ENCODE measurements at places on chromosomes 7 and 10. TPM values are rescaled to one million over a fixed set of nuclear protein-coding genes. Genes with fewer than 3 reads are reported as not detected.

DNA sequence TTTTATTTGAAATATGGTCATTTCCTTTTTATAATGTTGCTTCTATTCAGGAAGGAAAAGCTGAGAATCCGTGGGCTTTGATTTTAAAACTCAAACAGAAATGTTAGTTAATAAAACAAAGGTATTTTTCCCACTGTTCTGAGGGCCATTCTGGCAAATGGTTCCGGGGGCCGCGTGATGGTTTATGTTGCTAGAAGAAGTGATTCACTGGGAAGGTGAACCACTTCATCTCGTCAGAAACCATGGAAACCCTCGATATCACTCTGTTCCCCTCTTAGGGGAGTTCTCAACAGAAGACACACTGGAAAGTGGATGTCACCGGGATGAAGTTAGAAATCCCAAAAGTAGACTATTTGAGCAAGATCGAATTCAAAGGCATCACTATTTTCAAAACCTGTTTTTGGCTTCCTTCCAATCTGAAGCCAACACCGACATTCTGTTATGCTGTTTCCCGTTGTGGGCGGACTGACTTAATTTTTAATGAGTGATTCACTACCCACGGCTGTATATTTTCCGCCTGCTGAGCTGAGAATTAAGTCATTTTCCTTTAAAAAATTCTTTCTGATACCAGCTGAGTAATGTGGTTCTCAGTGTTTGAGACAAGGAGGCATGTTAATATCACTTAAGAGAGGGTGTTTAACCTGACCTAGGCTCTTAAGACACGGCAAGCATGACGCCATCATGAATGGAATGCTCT lies 84.1 kb downstream of the PTPRE start:
- no peak for DNase-seq

DNA sequence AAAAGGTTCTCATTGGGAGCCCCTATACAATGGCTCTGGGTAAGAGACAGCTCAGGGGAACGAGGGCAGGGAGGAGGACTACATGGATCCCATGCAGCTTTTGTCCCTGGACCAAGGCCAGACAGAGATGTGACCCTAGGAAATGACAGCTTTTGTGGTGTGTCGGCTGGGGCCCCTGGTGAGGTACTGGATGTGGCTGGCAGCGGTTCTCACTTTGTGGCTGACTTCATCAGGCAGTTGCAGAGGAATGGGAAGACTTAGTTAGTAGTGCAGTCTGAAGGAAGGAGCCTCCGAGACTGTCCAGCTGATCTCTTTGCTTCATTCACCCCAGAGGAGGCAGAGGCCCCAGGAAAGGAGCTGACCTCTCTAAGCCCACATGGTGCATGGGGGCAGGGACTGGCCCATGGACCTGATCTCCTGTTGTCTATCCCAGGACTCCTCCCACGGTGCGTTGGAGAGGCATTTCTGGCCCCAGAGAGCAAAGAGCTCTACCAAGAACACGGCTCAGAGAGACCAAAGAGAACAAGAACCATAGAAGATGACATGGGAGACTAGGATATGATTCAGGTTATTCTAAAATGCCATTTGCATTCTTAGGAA lies 202.9 kb downstream of the RPS24 start:
- DNase-seq = no peak

DNA sequence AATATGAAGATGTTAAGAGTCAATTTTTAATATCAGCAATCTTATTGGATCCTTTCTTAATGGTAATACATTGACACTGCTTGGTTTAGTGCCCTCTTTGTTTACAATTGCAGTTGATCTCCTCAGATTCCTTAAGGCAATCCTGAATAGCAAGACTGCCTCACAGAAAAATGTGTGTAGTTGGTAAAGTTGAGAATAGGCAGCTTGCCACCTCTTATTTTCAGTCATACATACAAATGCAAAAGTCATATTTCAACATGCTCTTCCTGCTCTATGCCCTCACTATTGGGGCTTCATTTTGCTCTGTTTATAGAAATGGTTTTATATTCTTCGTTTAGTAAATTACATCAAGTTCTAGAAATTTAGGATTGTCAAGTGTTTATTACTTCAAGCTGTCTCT lies 661.1 kb upstream of the ANKRD30A start:
- no peak for DNase-seq

DNA sequence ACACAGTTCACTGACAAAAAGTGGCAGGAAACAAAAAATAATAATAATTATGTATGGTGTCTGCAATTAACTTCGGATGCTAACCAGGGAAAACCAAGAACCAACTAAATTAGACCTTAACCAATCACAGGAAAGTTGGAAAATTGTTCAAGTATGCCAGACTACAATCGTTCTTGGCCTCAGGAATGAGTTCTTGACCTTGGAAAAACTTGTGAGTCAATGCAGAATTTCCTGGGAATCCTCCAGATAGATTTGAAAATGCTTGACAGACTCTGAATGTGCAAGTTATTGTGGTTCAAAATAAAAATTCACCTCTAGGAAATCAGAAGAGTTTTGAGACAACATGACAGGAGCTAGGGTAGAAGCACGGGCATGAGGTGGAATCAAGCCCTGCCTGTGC lies 171.5 kb downstream of the C7orf25 start:
- no peak for DNase-seq

GRCh38 chr7:110922906-110923305 lies 168.0 kb upstream of the LRRN3 start:
- DNase-seq = no peak

DNA sequence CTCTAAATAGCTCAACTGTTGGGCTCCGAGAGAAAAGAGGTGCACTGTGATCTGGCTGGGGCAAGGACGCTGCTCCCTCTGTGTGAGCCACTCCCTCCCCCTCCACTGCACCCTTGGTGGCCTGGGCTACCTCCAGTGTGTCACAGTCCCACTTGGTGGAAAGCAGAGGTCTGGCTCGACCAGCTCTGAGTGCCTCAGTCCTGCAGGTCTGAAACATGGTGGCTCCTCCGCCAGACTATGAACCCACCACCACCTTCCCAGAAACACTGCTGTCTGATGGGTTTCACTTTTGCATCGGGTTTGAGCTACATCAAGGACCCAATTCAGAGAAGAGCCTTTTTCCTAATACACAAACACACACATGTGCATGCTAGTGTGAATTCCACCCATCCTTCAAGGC lies 500.1 kb downstream of the RPS24 start:
- DNase-seq = no peak

DNA sequence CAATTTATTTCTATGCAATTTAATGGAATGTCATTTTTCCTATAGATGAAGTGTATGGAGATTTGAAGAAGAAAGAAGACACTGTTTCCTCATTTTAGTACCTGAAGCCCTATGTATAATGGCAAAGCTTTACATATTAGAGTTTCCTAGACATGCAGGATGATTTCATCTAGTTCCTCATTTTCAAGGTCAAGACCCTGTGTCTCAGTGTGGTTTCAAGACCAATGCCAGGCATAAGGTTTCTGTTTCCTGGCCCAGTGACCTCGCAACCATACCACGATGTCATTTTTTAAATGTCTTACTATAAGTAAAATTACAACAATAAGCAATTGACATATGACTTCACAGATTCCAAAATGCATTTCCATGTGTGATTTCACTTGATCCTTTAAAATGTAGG lies 336.5 kb upstream of the PRKCQ start:
- no peak for DNase-seq

DNA sequence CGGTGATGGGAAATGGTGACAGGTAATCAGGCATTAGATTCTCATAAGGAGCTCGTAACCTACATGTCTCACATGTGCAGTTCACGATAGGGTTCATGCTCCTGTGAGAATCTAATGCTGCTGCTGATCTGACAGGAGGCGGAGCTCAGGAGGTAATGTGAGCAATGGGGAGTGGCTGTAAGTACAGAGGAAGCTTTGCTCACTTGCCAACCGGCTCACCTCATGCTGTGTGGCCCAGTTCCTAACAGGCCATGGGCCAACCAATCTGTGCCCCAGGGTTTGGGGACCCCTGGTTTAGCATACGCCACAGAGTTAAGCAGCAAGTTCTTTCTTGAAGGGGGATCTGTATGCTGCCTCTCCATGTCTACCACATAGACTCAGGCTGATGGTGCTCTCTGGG lies 133.1 kb downstream of the IQUB start:
- DNase-seq = no peak

DNA sequence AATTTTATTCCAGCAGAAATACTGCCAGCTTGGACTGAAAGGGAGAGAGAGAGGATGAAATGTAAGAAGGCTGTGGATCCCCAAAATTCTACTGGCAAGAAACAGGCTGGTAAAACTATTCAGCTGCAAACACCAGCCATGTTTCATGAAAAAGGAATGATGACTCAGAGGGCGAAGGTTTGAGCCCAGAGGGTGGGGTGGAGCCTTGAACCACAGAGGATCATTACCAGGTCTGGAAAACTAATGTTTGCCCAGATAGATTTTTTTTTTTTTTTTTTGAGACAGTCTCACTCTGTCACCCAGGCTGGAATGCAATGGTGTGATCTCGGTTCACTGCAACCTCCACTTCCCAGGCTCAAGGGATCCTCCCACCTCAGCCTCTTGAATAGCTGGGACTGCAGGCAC lies 41.7 kb upstream of the NRF1 start:
- no peak for DNase-seq

GRCh38 chr7:57417736-57418135 lies 32.2 kb upstream of the ZNF716 start:
- no peak for DNase-seq

- DNase-seq = no peak
Observed at GRCh38 chr10:44936314-44936975, 23.2 kb upstream of the RASSF4 start.

DNA sequence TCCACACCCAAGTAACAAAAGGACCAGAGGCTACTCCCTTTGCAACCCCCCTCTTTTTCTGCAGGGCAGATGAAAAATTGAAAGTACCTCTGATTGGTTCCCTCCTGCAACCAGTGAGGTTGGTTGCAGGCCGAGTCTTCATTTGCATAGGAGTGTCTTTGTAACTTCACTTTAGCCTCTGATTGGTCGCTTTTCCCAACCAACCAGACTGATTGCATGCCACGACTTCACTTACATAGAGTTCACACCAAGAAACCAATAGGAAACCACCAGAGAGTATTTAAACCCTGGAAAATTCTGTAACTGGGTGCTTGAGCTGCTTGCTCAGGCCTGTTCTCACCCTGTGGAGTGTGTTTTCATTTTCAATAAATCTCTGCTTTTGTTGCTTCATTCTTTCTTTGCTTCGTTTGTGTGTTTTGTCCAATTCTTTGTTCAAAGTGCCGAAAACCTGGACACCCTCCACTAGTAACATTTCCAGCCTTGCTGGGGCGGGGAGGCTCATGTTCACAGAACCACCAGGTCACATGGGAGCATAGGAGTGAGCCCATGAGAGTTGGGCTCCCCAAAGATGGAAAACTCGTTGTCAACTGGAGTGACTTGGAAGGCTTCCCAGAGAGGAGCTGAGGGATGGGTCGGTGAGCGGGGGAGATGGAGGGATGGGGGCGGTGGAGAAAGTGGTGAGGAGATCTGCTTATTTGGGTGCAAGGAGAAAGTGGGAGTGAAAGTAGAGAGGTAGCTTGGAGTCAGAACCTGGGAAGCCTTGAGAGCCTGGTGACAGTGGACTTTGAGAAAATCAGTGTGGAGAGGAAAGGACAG lies 223.6 kb downstream of the GFRA1 start:
- no peak for DNase-seq

Gene LHFPL3
- polyA plus RNA-seq = 7.1 TPM

Gene CYP2C19
- polyA plus RNA-seq = not detected

Gene TDRD1
- polyA plus RNA-seq = not detected

Gene CWF19L1
- polyA plus RNA-seq = 27.9 TPM

All from right renal pelvis (tissue), 4 donors.